ENCODE measurements at places on chromosomes 13 and 19. TPM values are rescaled to one million over a fixed set of nuclear protein-coding genes. Genes with fewer than 3 reads are reported as not detected.

DNA sequence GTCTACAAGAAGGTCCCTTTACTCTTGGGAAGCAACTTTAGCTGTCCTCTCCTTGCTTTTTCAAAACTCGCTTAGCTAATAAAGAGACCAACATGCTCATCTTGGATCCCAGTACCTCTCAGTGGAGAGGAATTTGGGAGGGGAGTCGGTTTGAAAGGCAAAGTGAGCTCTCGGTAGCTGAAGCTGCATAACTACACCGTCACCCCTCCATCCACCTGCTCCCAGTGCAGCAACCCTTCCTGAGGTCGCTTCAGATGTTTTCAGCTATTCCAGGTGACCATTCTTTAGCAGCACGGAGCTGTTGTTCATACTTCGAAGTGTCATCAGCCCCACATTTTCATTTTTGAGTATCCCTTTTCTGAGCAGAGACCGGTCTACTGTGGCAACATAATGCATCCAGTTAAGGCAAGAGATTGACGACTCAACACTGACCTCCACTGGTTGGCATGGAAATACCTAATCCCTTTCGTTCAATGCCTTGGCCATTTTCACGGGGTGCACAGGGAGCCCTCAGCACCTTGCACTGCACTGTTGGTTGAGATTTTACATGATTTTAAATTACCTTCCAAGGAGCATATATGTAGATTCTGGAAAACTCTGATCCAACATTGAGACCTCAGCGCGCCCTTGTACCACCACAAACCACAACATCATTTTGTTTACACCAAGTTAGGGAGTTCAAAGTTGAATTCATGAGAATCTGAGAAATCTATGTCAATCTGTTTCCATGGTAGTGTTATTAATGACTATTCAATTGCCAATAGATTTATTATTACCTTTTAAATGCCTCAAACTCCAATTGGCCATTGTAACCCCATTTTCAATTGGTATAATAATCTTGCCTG is 42.2 kb downstream of the DLEU7 start:
- no peaks in the 10 kb centered on the region for H3K27me3 ChIP-seq
- H3K4me3 ChIP-seq, result peak overlapping the region; percentile 8
- peaks cover 41% of the 10 kb centered on the region for H3K4me1 ChIP-seq

GRCh38 chr19:2330632-2331284 is 2.3 kb downstream of the SPPL2B start:
- peaks cover 19% of the 10 kb centered on the region for H3K4me1 ChIP-seq
- H3K27me3 ChIP-seq, result no peaks in the 10 kb centered on the region
- no peak overlapping the region for H3K27ac ChIP-seq
- H3K4me3 ChIP-seq, result no peak overlapping the region
- H3K36me3 ChIP-seq, result peaks cover 9% of the 10 kb centered on the region
- no peak for DNase-seq

B3GNT3 gene
- total RNA-seq, result not detected

GDF15 gene
- total RNA-seq, result 74.2 TPM

KIR2DL3 gene
- total RNA-seq, result not detected
